ENCODE measurements at places on chromosomes 4 and X. TPM values are rescaled to one million over a fixed set of nuclear protein-coding genes. Genes with fewer than 3 reads are reported as not detected.

DNA sequence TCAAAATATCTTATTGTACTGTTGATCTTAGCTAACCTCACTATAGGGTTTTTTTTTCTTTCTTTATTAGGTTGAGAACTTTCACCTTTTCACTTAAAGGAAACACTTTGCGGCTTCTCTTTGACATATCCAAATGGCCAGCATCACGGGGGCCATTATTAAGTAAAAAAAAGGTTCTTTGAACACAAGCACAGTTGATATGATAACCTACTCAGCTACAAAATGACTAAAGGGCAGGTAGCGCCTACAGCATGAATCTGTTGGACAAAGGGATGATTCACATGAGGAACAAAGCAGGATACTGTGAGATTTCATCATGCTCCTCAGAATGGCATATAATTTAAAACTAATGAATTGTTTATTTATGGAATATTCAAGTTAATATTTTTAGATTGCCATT lies 119.6 kb downstream of the CCSER1 start:
- DNase-seq, result no peak

HELT gene
- not detected for total RNA-seq

DNA sequence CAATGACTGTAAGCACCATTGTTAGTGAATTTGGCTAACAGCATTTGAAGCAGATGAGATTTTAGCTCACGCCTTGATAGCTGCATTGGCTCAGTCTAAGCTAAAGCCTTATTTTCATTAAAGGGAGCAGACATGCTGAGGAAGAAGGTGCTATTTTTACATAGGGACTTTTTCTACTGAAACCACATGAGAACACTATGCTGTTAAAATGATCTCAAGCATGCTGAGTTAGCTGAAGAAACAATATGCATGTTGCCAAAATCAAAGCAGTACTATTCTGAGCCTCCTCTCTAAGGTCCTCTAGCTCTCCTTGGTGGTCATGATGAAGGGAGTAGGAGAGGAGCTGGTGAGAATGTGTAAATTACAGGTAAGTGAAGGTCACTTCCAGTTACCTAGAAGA lies 134.4 kb upstream of the JADE1 start:
- no peak for DNase-seq

DNA sequence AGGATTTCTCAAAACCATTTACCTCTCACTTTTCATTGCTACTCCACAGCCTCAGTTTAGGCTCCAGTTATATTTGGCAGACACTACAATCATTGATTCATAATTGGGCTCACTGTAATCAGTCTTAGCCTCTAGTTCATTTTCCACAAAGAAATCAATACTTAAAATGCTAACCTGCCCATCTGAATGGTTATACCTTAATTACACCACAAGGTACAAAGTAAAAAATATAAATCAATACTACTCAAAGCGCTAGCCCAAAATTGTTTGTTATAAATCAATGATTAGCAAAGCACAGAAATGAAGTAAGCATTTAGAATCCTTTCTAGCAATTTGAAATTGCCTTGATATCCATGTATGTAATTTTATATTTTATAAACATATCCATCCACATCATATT lies 222.6 kb upstream of the NDST3 start:
- no peak for DNase-seq

GRCh38 chr4:58247792-58248191 lies 1137.6 kb upstream of the IGFBP7 start:
- no peak for DNase-seq

DNA sequence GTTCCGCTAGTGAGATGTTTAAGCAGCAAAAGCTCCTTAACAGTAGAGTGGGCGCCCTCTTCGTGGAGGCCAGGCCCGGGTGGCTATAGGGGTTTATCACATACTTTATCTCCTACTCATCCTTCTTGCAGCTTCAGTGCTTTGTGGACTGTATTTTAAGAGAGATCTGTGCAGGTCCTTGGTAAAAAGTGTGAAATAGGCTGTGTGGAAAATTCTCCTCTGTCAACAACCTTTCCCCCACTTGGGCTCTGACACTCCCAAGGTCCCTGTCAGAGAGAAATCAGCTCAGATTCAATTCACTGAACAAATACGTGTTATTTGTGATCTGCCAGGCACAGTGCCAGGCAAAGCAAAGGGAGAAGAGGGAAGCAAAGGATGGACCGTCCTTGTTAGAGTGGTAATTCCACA lies 214.3 kb upstream of the PPARGC1A start:
- no peak for DNase-seq

- DNase-seq, result no peak
These were observed 47.7 kb downstream of the PRPS1 start for GRCh38 chrX:107675823-107676555.

TLL1 gene
- total RNA-seq, result 7.2 TPM

- DNase-seq, result no peak
These were observed 135.5 kb downstream of the AMMECR1 start for GRCh38 chrX:110182362-110182761.

- DNase-seq, result no peak
These were observed 408.2 kb upstream of the PITX2 start for GRCh38 chr4:111031001-111031579.

GRCh38 chr4:155805016-155805415 lies 46.2 kb downstream of the GUCY1B1 start:
- no peak for DNase-seq

DNA sequence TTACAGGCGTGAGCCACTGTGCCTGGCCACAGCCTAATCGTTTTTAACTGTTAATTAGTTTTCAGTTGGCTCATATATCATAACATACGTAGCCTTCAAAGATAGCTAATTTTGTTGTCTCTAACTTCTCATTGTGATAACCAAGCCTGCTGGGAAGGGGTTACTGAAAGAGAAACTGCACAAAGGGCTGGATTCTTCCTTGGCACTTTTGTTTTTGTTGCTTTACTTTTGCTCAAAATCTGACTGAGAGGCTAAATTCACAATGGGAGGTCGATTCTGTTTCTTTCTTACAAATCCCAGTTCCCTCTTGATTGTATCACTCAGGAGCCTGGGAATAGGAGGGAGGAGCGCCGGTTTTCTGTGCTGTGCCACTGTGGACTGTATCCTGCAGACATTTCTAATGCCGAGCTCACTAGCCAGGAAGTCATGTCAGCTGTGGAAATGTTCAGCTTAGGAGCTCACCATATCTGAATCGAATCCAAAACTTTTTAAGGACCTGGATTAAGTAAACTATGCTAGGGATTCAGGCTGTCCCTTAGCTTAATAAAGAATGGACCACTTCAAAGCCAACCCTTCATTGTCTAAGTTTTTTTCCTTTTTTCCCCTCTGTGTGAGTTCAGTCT lies 120.5 kb upstream of the FAT1 start:
- DNase-seq, result no peak
